Cardiac muscle cell (in vitro differentiated cells and primary cell): ENCODE measurements at places on chromosomes 12 and 14. TPM values are rescaled to one million over a fixed set of nuclear protein-coding genes. Genes with fewer than 3 reads are reported as not detected.
A peak's percentile ranks its signal among the peaks of the same experiment; 100 is the strongest.

- no peak for DNase-seq
- no peaks in the 10 kb centered on the region for H3K36me3 ChIP-seq
- peaks cover 12% of the 10 kb centered on the region for H3K4me1 ChIP-seq
- H3K27me3 ChIP-seq: no peaks in the 10 kb centered on the region
- H3K4me3 ChIP-seq: no peak overlapping the region
- no peak overlapping the region for H3K27ac ChIP-seq
Measured at GRCh38 chr14:63032641-63033040, 12.6 kb downstream of the KCNH5 start.

DNA sequence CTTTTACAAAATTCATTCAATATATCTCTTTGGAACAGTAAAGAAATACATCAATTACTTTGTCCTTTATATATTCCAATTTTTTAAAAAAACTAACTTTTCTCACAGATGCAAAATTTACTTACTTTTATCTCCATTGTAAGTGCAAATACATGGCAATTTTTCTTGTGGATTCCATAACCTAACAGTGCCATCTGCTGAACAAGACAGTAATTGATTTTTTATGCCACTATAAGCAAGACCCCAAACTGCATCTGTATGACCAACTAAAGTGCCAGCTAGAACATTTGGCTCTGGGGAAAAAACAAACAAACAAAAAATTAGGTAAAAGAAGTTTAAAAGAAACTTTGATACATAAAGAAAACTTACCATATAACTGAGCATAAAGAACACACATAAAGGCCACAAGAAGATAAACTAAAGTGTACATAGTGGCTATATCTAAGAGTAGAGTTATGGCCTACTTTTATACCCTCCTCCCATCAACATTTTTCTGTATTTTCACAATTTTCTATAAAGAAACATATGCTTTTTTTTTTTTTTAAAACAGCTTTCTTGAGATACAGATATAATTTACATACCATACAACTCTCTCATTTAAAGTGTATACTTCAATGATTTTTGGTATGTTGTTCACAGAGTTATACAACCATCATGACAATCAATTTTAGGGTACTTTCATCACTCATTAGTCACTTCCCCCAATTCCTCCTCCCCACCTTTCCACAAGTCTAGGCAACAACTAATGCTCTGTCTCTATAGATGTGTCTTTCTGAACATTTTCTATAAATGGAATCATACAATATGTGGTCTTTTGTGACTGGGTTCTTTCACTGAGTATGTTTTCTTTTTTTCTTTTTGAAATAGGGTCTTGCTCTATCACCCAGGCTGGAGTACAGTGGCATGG, 32.6 kb downstream of the COCH start:
- no peaks in the 10 kb centered on the region for H3K4me1 ChIP-seq
- no peak overlapping the region for H3K27ac ChIP-seq
- peaks cover 40% of the 10 kb centered on the region for H3K36me3 ChIP-seq
- no peaks in the 10 kb centered on the region for H3K27me3 ChIP-seq
- H3K4me3 ChIP-seq: no peak overlapping the region
- no peak for DNase-seq

DNA sequence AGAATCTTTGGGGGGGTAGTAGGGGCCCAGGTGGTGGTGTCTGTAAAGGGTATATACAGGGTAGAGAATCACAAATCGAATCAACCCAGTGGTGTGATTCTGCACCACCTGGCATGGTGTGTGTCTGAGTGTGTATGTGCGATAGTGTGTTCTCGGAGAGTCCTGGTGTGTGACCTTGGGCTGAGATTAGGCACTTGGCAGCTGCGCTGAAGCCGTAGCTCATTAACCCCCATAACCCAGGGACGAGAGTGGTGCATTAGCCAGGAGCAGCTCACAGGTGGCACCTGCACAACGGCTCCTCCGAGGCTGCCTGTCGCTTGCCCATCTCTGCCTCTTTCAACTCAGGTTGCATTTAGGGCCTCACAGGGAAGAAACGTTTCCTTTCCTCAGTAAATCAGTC, 15.6 kb upstream of the TESC start:
- no peak for DNase-seq
- peaks cover 13% of the 10 kb centered on the region for H3K4me1 ChIP-seq
- H3K27ac ChIP-seq: no peak overlapping the region
- H3K4me3 ChIP-seq: no peak overlapping the region

DNA sequence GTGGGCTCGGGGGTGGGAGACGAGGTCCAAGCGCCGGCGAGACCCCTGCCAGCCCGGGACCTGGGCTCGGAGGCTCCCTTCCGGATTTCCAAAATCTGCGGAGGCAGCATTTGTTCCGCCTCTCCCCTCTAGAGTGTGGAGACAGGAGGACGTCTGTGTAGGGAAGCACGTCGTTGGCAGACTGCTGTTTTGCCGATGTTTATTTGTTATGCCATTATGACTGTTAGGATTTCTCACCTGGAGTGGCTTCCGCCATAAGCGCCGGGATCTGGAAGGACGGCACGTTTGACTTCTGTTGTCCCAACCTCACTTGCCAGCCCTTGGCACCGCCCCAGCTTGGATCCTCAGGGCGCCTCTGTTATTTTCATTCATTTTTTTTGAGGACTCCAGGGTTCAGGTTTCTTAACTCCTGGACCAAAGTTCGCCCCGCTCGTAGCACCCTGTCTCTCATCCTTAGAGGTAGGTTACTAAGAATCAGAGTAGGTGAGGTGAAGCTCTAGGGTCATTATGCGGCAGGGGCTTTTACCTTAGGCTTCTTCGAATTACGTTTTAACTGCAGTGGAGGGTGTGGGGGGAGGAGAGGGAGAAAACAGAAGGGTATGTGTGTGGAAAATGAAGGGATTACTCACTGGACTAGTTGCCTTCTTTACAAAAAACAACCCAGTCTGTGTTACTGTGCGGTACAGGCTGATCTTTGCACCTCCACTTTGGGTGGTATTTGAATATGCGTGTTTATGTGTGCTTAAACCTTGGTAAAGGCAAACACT, 547 bp upstream of the PYGL start:
- no peaks in the 10 kb centered on the region for H3K36me3 ChIP-seq
- H3K4me3 ChIP-seq: peak overlapping the region; percentile 44
- peak; percentile 58 for DNase-seq
- no peak overlapping the region for H3K27ac ChIP-seq

- DNase-seq: no peak
- no peak overlapping the region for H3K27ac ChIP-seq
- H3K4me3 ChIP-seq: no peak overlapping the region
- H3K27me3 ChIP-seq: no peaks in the 10 kb centered on the region
- no peaks in the 10 kb centered on the region for H3K4me1 ChIP-seq
Measured at GRCh38 chr12:64027311-64027710, 182.8 kb downstream of the SRGAP1 start.

PTPN21 gene
- total RNA-seq: 14.7 and 16.7 TPM in 2 replicates

CLEC9A gene
- total RNA-seq: not detected in 2 replicates
